Cardiac fibroblast (primary cell): ENCODE measurements at places on chromosomes 12 and 14.
A peak's percentile ranks its signal among the peaks of the same experiment; 100 is the strongest.

DNA sequence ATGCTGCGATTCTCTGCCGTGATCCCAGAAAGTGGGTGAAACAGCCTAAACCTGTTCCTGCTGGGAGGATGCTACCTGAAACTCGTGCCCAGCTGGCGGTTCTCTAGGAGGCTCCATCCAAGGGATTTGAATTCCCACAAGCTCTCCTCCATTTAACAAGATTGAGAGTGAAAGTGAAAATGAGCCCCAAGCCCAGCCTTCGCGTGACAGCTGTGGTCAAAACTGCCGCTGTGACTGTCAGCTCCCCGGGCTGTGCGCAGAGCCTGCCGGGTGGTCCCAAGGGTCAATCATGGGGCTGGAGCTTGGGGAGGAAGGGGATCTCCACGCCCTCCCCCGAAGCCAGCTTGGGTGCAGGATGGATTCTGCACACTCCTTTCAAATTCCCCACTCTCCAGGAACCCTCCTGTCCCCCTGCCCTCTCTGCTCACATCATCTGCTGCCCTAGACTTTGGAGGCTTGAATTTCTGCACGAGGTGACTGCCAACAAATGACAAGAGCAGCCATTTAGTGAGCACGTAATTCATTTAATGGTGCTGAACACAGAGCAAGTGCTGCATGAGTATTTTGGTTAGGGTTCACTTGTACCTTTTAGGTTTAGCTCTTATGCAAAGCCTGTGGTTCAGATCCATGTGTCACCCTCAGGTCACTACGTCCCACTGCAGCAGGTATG lies 5.3 kb downstream of the ASB2 start:
- DNase-seq, result no peak

GRCh38 chr12:113910751-113911272 lies 55.3 kb downstream of the RBM19 start:
- DNase-seq, result no peak

GRCh38 chr12:51819736-51820525 lies 28.6 kb downstream of the FIGNL2 start:
- DNase-seq, result no peak

DNA sequence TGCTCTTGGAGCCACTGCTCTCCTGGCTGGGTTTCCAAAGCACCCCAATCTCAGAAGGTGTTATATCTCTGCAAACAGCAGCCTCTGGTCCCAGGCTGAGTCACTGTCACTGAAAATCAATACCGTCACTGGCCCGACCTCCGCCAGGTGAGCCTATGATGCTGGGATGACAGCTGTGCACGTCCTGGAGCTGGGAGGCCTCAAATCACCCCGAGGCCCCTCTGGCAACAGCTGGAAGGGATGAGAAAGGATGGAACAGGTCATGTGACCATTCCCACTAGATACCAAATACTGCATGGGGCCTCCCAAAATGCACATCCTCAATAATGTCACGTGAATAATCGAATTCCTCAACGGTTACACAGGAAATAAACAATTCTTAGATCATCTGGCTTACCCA lies 190.8 kb downstream of the TTC7B start:
- DNase-seq, result no peak

- no peak for DNase-seq
Observed at GRCh38 chr14:72736786-72737559, 156.9 kb downstream of the DPF3 start.

GRCh38 chr14:57273236-57273635 lies 4.5 kb downstream of the AP5M1 start:
- no peak for DNase-seq

DNA sequence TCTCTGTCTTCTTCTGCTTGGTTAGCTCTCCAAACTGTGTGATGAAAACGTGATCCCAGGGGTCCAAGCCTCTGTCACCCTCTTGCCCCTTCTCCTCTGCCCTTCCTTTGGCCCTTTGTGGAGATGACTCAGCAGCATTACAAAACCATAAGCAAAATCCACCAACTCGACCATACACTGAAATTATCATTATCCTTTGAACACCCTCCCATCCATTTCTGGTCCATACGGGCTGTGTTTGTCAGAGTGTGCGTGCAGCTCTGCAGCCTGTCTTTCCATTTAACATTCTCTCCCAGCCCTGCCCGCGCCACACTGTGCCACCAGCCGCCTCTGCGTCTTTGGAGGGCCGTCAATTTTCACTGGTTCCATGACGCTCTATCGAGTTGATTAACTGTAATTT lies 69.2 kb downstream of the SLC25A47 start:
- DNase-seq, result peak; percentile 54

GRCh38 chr12:104865080-104865479 lies 93.0 kb downstream of the SLC41A2 start:
- no peak for DNase-seq

DNA sequence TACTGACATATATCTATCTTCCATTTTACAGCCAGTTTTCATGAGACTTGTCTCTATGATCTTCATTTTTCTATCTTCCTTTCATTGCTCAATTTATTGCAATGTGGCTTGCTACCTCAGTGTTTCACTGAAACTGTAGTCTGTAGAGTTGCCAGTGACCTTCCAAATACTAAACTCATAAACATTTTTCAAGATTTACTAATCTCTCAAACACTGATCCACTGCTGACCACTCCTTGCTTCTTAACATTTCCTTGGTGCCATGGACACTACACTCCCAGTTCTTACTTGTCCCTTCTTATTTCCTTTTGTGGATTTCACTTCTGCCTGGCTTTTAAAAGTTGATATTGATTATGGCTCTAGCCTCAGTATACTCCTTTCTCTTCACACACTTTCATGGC lies 95.4 kb upstream of the SLCO1C1 start:
- no peak for DNase-seq

GRCh38 chr12:132952371-132953162 lies 3.5 kb downstream of the ZNF605 start:
- DNase-seq, result no peak

GRCh38 chr14:52313462-52313861 lies 650 bp upstream of the PTGER2 start:
- DNase-seq, result no peak

GRCh38 chr12:116480210-116480810 lies 78.9 kb upstream of the MAP1LC3B2 start:
- DNase-seq, result no peak

DNA sequence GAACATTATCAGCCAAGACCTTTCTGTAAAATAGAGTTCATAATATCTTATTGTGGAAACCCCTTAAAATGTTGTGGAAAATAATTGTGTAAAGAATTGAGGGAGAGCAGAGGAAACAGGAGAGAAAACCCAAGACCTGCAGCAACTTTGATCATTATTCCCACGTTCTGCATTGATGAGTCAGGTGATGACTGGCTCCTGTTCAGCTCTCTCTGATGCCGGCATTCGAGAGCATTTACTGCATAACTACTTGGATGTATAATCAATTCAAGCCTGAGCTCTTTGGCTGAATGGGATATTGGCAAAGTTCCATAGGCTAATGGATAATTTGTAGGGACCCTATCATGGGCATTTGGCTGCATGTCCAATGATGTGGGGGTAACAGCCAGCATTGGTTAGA lies 176.3 kb upstream of the ARID2 start:
- no peak for DNase-seq

GRCh38 chr12:18296201-18296908 lies 35.0 kb downstream of the PIK3C2G start:
- DNase-seq, result peak; percentile 33
